ENCODE measurements at places on chromosomes 7 and 10.
A peak's percentile ranks its signal among the peaks of the same experiment; 100 is the strongest.

DNA sequence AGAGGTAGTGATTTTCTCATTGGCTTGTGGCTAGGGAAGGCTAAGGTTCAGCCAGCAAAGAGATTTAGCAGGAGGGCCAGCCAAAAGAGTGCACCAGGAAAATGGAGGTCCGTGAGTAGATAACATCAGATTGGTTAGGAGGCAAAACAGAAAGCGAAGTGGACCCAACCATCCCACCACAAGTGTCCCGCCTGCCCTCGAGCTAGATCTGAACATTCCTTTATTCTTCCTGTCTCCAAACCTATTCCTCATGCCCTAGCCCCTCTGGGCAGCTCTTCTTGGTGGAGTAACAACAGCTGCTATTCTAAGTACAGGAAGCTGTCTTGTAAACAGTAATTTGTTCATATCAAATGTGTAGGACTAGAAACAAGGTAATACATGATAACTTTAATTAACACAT, 85.7 kb upstream of the BET1 start:
- no peak for DNase-seq

DNA sequence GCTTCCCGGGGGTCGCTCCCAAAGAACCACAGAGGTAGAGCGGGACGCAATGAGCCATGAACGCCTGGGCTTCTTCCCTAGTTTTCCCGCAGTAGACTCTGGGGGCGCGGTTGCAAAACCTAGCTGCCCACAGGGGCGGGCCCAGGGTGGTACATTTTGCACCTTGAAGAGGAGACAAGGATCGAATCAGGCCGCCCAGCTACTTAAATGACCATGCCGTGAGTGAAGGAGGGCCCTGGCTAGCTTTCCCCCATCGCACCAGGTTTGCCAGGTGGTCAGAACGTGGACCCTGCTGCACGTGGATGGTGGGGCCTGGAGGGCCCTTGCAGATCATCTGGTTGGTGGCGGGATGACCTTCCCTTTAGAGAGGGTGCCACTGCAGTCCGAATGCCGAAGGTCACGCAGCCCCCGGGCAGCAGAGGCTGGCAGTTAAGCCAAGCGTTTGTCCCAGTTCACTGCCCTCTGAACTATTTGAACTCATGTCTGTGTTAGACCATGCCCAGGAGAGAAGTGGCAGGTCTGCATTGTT, 604 bp upstream of the SHTN1 start:
- DNase-seq = peak; percentile 27

DNA sequence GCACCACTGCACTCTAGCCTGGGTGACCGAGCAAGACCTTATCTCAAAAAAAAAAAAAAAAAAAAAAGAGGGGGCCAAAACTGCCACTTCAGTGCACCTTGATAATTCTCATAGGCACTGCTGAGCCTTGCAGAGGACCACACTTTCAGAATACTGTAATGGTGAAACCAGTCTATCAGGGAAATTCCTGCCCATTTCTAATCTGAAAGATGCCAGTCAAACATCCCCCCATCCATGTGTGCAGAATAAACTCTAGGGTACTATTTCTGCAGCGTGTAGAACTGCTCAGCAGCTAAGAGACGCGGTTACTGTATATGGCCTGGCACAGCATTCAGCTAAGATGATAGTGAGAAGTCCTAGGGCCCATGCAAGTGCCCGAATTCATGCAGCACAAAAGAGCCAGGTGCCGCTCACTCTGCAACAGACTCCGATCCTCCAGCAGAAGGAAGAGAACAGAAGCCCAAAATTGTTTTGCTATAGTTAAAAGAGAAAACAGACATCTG, 286.8 kb upstream of the KLF14 start:
- DNase-seq = no peak

- DNase-seq = no peak
Observed at GRCh38 chr7:38034062-38034908, 113.8 kb downstream of the EPDR1 start.

DNA sequence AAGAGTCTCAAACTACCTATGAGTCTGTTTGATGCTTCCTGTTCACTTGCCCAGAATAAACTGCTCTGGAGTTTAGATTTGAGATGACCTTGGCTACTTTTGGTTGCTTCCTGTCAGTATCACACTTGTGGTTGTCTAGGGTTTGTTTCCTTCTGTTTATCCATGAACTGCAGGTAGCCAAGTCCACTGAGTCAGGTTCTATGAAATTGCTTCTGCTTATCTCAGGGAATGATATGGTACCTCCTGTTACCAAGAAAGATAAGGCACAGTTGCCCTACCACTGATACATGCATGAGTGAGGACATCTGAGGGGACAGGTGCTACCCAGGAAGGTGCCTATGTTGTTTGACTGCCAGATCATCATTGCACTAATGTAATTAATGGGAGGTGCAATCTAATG, 15.8 kb upstream of the EEPD1 start:
- no peak for DNase-seq

DNA sequence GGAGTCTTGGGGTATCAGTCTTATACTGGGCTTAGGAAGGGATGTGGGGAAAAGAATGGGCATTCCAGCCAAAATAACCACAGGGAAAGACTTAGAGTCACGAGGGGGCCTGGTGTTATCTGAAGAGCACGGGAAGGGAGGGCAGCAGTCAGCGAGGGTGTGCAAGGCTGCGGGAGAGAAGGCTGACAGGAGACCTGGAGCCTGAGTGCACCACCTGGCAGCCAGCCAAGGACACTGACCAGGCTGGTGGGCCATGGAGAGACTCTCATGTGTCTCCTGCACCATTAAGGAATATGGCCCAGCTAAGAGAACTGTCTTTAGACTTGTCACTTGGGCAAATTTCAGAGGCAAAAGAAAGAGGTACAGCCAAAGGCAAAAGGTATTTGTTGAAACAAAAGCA, 69.6 kb downstream of the PKD1L1 start:
- DNase-seq = no peak

DNA sequence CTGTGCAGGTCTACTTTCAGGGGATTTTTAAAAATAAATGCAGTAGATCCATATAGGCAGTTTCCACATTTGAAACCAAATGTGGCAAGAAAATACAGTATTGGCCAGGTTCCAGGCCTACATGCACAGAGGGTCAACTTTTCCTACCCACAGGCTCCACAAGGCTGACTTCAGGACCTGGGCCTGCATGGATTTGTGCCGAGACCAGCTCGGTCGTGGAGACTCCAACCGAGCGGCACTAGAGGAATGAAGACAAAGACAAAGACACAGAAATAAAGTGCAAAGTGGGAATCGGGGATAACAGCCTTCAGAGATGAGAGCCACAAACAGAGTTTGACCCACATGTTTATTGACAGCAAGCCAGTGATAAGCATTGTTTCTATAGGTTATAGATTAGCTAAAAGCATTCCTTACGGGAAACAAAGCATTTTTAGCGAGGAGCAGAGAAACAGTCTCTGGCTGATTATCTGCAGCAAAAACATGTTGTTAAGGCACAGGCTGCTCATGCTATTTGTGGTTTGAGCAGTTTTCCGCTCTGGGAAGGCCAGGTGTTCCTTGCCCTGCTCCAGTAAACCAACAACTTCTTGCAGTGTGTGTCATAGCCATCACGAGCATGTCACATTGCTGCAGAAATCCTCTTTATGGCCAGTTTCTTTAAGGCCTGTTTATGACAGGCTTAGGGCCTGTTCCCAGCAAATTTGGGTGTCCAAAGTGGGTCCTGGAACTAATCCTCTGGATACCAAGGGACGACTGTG, 52.6 kb downstream of the ZNF37A start:
- DNase-seq = no peak

DNA sequence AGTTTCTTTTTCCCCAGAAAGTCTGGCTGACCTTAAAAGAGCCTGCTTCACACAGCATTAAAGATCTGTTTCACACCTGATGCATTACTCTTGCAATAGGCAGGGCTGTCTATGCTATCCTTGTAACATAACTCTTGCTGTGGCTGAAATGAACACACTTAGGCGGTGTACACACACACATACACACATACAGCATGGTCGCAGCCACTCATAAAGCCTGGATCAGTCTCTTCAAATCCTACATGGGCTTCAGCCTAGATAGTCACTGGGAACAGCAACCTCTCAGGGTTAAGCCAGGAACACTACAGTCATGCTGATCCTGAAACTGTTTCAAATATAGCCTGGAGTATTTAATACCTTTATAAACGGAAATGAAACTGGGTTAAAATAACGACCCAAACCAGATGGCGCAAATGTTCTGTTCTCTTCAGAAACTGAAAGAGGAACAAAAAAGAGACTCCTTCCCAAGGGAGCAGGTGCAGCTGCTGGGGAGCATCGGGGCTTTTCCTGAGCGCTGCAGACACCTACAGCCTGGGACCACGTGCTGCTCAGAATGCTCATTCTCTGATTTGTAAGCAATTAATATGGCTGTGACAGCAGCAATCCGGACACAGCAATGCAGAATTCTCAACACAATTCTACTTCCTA, 61.0 kb upstream of the SFMBT2 start:
- DNase-seq = no peak

GRCh38 chr10:51972733-51973346, 273.4 kb upstream of the CSTF2T start:
- no peak for DNase-seq

- no peak for DNase-seq
Observed at GRCh38 chr10:109941236-109941862, 18.0 kb upstream of the XPNPEP1 start.

DNA sequence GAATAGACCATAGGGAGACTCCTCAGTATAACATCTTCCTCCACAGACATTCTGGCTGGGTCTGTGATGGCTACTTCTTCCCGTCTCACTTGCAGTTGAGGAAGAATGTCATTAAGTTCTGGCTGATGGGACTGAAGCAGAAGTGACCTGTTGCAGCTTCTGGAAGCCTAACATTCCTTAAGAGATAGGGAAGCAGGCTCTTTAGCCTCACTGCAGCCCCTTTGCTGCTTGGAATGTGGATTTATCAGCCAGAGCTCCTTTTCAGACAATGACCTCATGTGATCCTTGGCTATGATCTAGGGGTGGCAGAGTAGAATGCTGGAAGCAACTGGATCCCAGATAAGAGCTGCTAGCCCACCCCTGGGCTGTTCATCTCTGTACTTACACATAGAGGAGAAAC, 142.5 kb downstream of the RNF216 start:
- no peak for DNase-seq

GRCh38 chr10:20740120-20740519, 157.0 kb downstream of the NEBL start:
- DNase-seq = no peak

DNA sequence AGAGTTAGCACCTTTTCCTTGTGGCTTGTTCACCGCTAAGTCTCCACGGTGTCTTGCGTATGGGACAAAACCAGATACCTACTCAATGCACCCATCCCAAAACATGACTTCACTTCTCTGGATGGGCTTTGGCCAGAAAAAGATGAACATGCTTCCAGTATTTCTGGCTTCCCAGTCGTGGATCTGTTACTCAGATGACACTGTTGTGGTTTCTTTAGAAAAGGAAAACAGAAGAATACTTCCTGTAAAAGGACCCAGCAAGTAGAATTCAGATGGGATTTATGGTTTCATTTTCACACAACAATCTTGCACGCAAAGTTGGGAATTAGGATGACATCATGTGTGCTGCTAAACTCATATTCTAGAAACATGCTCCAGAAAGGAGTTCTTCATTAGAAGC, 216.7 kb downstream of the ADAM12 start:
- peak; percentile 67 for DNase-seq

- DNase-seq = no peak
Observed at GRCh38 chr10:32347363-32348022, 535 bp upstream of the EPC1 start.

DNA sequence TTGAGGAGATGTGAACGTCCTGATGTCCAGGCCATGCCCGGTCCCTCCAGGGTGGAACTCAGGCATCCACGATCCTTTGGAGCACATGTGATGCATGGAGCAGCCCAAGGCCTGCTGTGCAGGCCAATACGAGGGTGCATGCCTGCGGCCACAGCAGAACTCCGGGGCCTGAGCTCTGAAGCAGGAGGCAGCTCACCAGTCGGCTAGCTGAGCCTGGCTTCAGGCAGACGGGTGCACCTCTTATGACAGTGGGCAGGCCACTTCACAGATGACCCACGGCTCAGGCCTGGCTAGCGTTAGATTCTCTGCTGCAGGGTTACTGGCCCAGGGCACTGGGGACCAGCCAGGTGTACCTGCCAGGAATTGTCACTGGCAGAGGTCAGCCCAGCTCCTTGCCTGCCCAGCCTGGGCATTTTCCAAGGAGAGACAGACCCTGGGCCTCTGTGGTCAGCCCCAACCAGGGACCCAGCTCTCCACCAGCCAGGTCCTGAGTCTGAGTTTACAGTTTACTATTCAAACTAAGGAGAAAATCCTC, 29.6 kb upstream of the INPP5A start:
- no peak for DNase-seq

GRCh38 chr7:29300026-29300480, 105.5 kb downstream of the CHN2 start:
- no peak for DNase-seq

GRCh38 chr10:92678206-92678605, 11.5 kb upstream of the HHEX start:
- no peak for DNase-seq

- peak; percentile 98 for DNase-seq
Observed at GRCh38 chr10:72171175-72171630, 44.6 kb upstream of the ANAPC16 start.

DNA sequence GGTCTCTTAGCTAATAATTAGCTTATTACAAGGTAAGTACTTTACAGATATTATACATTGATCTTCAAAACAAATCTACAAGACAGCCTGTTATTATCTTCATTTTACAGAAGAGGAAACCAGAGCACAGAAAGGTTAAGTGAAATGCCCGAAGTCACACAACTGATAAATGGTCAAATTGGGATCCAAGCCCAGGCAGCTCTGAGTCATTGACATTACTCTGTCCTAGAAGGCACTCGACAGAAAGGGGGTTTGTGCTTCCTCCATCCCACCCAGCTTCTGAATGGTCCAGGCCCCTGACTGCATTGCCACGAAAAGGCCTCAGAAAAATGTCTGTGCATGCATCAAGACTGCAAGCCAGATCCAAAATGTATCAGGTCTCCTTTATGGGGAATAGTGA, 81.3 kb upstream of the ZNF438 start:
- DNase-seq = no peak

- no peak for DNase-seq
Observed at GRCh38 chr10:117463545-117463920, 79.0 kb upstream of the EMX2 start.

DNA sequence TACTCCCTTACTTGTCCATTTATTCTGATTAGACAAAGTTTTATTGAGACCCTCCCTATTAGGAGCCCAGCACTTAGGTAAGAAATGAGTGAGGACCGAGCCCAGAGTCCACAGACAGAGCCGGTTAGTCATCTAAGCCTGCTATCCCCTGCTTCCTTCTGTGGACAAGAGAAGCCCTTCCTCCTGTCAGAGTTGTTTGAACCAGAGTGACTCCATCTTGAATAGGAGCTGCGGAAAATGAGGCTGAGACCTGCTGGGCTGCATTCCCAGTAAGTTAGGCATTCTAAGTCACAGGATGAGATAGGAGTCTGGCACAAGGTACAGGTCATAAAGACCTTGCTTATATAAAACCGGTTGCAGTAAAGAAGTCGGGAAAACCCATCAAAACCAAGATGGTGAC, 109.1 kb downstream of the CPXM2 start:
- DNase-seq = no peak

- DNase-seq = no peak
Observed at GRCh38 chr10:32169556-32169955, 113.3 kb upstream of the KIF5B start.

All from ELR (cell line).